ENCODE measurements at places on chromosomes 1 and 21.

DNA sequence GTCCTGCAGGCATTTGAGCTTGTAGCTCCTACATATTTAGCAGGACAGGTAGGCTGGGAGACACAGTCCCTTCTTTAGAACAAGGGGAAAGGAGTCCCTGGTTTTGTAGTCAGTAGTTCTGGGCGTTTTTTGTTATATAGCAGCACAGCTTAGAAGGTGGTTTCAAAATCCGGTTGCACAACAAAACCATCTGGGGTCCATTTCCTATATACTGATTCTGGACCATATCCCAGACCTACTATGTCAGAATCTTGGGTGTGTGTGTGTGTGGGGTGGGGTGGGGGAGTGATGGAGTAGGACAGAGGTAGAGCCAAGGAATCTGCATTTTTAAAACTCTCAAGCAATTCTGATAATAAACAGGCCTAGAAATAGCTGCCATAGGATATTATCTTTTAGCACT is 21.6 kb downstream of the METTL13 start:
- DNase-seq, result no peak

GRCh38 chr1:100746542-100746932 is 27.0 kb downstream of the VCAM1 start:
- no peak for DNase-seq

DNA sequence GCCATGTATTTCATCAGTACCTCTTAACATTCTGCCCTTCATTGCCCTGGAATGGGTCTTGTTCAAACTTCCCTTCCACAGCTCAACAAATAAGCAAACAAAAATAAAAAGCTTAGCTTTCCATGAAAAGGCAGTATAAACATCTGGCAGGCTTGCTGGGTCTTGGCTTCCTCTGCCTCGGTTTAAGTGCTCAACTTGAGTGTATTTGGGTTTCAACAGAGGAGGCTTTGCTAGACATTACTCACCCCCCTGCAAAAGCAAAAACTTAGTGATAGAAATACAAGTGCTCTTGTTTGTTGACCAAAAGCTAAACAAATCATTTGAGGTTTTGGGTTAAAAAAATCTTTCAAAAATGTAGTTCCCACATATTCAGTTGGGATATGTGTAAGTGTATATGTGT is 518.5 kb downstream of the PLPP3 start:
- no peak for DNase-seq

DNA sequence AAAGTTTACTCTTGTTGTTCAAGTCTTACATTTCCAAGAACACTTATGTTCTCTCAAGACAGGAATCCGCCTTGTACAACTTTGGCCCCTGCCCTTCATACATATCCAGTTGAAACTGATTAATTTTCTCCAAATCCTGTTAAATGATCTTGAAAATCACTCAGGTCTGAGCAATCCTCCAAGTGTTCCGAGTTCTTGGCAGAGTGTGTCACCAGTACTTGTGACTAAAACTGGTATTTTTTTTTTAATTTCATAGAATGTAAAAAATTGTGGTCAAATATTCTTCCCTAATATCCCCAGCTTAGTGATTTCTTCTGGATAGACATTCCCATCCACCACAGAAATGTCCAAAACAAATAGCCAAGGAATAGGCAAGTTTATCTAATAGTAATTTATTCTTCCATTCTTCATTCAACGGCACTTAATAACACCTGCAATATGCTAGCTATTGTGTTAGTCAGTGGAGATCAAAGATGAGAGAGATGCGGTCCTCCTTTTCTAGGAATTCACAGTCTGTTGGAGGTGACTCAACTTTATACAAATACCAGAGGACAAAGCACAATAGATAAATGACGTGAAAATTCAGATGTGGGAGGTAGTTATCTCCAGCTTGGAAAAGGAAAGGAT is 71.4 kb downstream of the DIRAS3 start:
- DNase-seq, result no peak

GRCh38 chr1:16189921-16190621 is 22.4 kb downstream of the ARHGEF19 start:
- no peak for DNase-seq

GRCh38 chr1:218344814-218345672 is at the start of gene TGFB2:
Gene TGFB2, plus strand, starts transcription at chr1:218345336. Its CDS starts 1,366 bp downstream, at chr1:218346702.
- peak; percentile 21 for DNase-seq
